ENCODE measurements at places on chromosomes 2 and 18.

- ATAC-seq = no peak
These were observed 37.3 kb downstream of the EMX1 start for GRCh38 chr2:72954376-72955227.

DNA sequence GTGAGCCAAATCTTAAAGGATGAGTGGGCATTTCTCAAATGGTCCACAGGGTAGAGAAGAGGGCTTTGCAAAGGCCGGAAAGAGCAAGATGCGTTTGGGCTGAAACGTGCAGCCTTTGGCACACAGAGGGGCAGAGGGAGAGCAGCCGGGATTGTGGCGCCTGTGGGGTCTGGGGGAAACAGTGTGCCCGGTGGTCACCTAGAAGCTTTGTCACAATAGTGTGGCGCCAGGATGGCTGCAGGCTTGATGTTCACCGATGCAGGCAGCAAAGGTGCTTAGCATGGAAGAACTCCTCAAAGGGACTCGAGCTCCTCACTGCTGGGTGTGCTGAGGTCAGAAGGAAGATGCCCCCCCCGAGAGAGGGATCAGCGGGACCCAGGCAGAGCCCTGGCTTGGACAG lies 23.8 kb downstream of the TPO start:
- ATAC-seq = no peak

- no peak for ATAC-seq
These were observed 255.1 kb upstream of the TMEM200C start for GRCh38 chr18:6150430-6150829.

GRCh38 chr2:174729797-174730697 lies 34.2 kb downstream of the CHRNA1 start:
- peak; percentile 67 for ATAC-seq

DNA sequence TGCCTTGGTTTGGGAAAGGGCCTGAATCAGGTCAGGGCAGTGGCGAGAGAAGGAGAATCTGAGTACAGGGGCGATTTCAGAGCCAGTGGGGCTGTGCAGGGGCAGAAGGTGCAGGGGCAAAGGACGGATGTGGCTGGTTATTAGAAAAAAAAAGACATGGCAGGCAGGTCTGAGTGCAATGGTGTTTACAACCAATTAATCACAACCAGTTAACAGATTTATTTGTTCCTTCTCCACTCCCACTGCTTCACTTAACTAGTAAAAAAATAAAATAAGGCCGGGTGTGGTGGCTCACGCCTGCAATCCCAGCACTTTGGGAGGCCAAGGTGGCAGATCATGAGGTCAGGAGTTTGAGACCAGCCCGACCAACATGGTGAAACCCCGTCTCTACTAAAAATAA lies 5.5 kb downstream of the TNFRSF11A start:
- no peak for ATAC-seq

Measured in motor neuron (in vitro differentiated cells).